NCI-H69 (cell line): ENCODE measurements at places on chromosomes 7 and 10.

- no peak for DNase-seq
Observed at GRCh38 chr7:116652793-116653192, 19.2 kb upstream of the MET start.

GRCh38 chr7:149772241-149772955 lies 990 bp downstream of the ZNF467 start:
- peak; percentile 80 for DNase-seq

DNA sequence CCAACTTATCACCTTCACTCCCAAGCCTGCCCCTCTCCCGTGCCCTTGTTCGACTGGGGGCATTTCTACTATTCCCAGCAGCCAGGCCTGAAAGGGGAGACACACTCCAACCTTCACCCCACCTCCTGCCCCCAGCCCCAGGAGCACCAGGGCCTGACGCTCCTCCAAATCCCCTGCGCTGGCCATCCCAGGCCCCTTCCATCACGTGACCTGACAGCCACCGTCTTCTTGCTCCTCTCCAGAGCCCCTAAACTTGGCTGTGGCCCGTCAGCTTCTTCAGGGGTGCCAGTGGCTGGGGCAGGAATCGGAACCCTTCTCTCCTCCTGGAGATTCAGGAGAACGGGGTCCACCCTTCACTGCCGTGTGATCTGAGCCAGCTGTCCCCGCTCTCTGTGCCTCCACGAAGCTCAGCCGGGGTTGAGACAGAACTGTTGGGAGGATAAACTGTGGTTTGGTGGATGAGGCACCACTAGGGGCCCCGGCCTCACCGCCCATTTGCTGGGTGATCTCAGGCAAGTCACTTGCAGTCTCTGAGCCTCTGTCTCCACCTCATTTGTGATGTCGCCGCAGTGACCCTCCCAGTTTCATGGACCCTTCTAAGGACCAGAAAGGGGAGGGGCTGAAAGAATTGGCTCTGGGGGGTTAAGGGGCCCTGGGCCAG lies 91.0 kb downstream of the MYL10 start:
- no peak for DNase-seq

DNA sequence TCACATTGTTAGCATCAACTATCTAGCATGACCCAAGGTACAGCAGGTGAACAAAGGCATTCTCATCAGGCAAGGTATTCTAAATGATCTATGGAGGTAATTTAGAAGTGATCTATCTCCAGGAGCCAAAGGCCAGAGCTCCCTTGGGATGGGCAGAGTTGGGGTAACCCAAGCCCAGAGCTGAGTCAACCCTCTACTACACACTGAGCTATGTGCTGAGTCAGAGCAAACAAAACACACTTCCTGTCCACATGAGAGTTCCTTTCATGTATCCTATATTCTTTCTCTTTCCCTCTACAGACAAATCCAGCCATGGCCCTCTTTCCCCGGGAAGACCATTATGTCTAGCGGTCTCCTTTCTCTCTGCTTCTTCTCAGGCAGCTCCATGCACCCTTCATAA lies 68.2 kb upstream of the AGK start:
- DNase-seq: peak; percentile 16

GRCh38 chr10:80484243-80484642 lies 30.1 kb downstream of the TSPAN14 start:
- no peak for DNase-seq
